Pulmonary artery endothelial cell (primary cell): ENCODE measurements at places on chromosomes 4 and X. TPM values are rescaled to one million over a fixed set of nuclear protein-coding genes. Genes with fewer than 3 reads are reported as not detected.

Gene SULT1B1
- total RNA-seq: 49.4 and 55.5 TPM in 2 replicates

Gene TLR6
- total RNA-seq: 1.2 and 1.5 TPM in 2 replicates

Gene FOXR2
- not detected in 2 replicates for total RNA-seq

Gene TEX28
- not detected in 2 replicates for total RNA-seq

Gene SMARCA1
- total RNA-seq: 31.5 and 31.9 TPM in 2 replicates

Gene CT45A10
- not detected in 2 replicates for total RNA-seq

Gene TEC
- total RNA-seq: 0.13 and 0.81 TPM in 2 replicates

Gene TCEAL7
- 1.9 and 15.7 TPM in 2 replicates for total RNA-seq

Gene ADGRL3
- total RNA-seq: not detected in 2 replicates

Gene STPG2
- 0.07 and 0.14 TPM in 2 replicates for total RNA-seq

Gene EFNB1
- total RNA-seq: 64.8 and 71.7 TPM in 2 replicates

Gene CXCL6
- 3.0 and 18.3 TPM in 2 replicates for total RNA-seq

Gene SLITRK4
- total RNA-seq: 1.6 and 1.7 TPM in 2 replicates

Gene CENPE
- total RNA-seq: 13.1 and 63.3 TPM in 2 replicates

Gene GPRASP3
- total RNA-seq: 7.6 and 11.4 TPM in 2 replicates

Gene QRFPR
- not detected in 2 replicates for total RNA-seq

Gene GDPD2
- total RNA-seq: 0.07 TPM in 1 of 2 replicates, not detected in the other

Gene PSAPL1
- total RNA-seq: not detected in 2 replicates

Gene SCOC
- 32.6 and 45.2 TPM in 2 replicates for total RNA-seq

Gene POU4F2
- not detected in 2 replicates for total RNA-seq

Gene EGF
- total RNA-seq: 0.04 and 0.07 TPM in 2 replicates

Gene PUDP
- total RNA-seq: 7.3 and 7.4 TPM in 2 replicates

Gene CYBB
- not detected in 2 replicates for total RNA-seq

Gene PALLD
- 1.5 and 7.6 TPM in 2 replicates for total RNA-seq

Gene RIBC1
- 0.26 and 0.32 TPM in 2 replicates for total RNA-seq

Gene NDNF
- total RNA-seq: not detected in 2 replicates

Gene ERAS
- not detected in 2 replicates for total RNA-seq

Gene PLK4
- 19.2 and 33.5 TPM in 2 replicates for total RNA-seq

Gene GYPA
- total RNA-seq: not detected in 2 replicates
